ENCODE measurements at places on chromosomes 1 and 21.
A peak's percentile ranks its signal among the peaks of the same experiment; 100 is the strongest.

- DNase-seq, result no peak
Measured at GRCh38 chr1:92949937-92950817, 11.1 kb downstream of the DIPK1A start.

DNA sequence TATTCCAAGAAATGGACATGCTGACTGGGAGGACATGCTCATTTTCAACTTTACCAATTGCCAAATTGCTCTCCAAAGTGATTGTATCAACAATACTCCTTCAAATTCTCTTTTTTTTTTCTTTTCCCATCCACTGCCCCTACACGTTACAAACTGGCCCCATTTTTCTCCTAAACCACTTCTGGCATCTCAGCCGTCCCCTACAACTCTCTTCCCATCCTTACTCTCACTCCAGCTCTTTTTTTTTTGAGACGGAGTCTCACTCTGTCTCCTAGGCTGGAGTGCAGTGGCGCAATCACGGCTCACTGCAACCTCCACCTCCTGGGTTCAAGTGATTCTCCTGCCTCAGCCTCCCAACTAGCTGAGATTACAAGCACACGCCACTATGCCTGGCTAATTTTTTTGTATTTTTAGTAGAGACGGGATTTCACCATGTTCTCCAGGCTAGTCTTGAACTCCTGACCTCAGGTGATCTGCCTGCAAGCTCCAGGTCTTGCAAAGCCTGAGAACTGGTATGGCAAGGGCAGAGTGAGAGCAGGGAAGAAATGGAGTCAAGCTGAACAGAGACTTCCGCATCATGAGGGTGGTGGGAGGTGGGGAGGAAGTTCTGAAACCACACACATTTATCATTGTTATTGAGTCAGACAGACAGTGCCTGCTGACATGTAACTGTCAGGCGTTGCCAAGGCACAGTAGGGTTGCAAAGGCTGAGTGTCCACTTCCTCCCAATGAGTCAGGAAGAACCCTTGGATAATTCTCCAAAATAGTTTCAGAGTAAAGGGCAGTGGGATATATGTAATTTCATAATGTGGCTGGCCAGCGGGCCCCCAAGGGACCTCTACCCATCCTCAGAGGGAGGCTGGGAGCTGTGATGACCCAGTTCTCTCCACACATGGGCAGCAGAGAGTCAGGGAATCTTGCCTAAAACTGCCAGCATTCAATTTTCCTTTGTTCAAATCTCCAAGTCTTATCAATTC lies 17.4 kb downstream of the CELA3A start:
- DNase-seq, result peak; percentile 6

- peak; percentile 89 for DNase-seq
Measured at GRCh38 chr1:220527908-220528678, at the start of gene MARK1. Gene MARK1 (plus strand): TSS chr1:220528136. CDS start chr1:220528823, 687 bp downstream.

DNA sequence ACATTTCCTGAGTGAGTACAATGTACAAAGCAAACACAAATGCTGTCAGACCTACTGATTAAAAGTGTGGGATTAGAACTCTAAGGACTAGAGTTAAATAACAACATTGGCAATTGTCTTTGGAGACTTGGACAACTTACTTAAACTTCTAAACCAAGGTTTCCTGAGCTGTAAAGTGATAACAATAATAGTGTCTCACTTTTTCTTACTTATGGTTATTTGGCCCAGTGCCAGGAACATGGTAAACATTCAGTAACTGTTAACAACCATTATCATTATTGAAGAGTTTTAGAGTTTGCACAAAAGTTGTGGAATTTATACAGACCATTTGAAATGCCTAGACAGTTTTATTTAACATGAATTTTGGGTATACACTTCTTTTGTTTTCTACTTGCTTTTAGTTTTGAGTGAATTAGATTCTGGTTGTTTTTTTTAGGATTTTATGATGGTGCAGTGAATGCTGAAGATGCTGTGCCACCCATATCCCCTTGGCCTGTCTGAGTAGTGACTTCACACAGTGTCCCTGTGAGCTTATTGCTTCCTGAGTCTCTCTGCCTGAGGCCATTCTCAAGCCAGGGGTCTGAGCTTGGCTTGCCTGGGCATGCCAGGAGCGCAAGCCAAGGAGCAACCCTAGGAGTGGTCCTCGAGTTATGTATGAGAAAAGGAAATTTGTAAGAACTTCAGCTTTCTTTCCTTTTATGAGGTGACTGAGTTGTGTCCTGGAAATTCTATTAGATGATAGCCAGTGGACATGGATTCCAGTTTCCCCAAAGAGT lies 932.8 kb downstream of the TTLL7 start:
- DNase-seq, result no peak

DNA sequence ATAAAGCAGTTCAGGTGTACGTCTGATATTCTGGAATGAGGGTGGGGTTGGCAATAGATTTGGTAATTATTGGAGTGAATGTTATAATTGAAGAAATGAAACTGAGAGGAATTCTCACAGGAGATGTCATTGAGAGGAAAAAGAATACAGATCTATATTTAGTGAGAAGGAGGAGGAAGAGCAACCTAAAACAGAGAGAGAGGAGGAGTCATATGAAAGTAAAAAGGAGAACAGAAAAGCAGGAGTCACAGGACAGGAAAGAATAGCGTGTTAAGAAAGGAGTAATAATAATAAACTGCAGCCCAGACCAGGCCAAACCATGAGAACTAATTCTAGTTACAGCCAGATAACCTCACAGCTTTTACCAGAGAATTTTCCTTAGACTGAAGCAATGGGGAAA lies 62.7 kb upstream of the MROH9 start:
- no peak for DNase-seq

DNA sequence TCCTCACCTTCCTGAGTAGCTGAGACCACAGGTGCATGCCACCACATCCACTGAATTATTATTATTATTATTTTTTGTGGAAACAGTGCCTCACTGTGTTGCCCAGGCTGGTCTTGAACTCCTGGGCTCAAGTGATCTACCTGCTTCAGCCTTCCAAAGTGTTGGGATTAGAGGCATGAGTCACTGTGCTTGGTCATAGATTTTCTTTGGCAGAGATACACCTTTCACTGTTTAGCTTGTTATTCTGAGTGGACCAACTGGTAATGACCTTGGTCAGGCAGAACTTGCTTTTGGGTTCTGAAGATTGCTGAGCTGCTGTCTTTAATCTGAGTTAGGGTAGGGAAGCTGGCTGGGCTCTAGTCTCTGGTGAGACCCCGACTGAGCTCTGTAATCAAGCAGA lies 66.8 kb downstream of the DNAH14 start:
- DNase-seq, result no peak

DNA sequence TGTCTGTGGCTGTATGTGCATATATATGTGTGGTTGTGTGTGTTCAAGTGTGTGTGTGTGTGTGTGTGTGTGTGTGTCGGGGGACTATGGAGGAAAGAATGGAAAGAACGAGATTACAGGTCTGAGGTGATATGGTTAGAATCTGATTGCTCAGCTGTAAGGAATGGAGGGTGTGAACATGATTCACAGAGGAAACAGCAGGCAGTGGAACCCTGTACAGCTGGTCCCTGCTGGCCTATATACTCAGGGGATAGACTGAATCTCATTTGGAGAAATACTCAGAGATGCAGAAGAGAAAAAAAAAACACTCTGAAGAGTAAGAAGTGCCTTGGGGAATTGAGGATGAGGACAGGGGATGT lies 180.1 kb upstream of the ESRRG start:
- DNase-seq, result no peak

GRCh38 chr1:156740237-156740740 lies 599 bp downstream of the MRPL24 start:
- no peak for DNase-seq

GRCh38 chr1:223429313-223429731 lies 36.1 kb downstream of the CCDC185 start:
- no peak for DNase-seq

GRCh38 chr1:74767490-74767889 lies 34.5 kb downstream of the TYW3 start:
- no peak for DNase-seq

DNA sequence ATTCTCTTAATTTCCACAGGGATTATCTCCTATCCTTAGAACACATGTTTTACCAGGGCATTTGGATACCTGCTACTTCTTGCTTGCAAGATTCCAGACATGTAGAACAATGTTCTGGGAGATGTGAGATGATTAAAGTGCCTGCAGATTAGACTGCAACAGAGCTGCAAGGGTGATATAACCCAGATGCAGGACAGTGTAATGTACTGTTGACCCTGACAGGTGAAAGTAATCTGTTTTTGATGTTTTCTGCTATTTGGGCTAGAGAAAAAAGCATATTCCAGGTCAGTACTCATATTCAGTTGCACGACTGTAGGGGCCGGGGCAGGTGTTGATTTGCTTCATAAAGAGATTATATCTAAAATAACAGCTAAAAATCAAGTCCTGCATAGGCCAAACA lies 27.1 kb upstream of the TMEM54 start:
- no peak for DNase-seq

- DNase-seq, result no peak
Measured at GRCh38 chr1:8641377-8641997, 176.0 kb downstream of the RERE start.

- no peak for DNase-seq
Measured at GRCh38 chr1:198211696-198212095, 54.9 kb downstream of the NEK7 start.

- DNase-seq, result peak; percentile 27
Measured at GRCh38 chr21:44866780-44867179, 6.7 kb downstream of the PTTG1IP start.

DNA sequence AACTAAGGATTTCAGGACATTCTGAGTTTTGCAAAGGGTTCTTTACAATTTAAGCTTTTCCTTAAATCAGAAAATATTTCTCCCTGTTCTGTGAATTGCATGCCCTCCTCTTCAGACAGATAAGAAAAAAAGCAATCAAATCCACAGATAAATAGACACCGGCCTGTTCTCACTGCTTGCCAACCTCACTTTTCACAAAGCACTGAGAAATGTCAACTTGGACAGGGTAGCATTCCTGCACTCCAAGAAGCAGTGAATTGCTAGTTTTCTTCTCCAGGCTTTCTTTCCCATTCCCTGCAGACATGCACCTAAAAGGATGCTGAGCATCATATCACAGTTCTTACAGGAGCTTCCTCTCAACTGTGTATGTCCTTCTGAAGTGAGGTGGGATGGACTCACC lies 226.0 kb downstream of the CHRM3 start:
- DNase-seq, result no peak

DNA sequence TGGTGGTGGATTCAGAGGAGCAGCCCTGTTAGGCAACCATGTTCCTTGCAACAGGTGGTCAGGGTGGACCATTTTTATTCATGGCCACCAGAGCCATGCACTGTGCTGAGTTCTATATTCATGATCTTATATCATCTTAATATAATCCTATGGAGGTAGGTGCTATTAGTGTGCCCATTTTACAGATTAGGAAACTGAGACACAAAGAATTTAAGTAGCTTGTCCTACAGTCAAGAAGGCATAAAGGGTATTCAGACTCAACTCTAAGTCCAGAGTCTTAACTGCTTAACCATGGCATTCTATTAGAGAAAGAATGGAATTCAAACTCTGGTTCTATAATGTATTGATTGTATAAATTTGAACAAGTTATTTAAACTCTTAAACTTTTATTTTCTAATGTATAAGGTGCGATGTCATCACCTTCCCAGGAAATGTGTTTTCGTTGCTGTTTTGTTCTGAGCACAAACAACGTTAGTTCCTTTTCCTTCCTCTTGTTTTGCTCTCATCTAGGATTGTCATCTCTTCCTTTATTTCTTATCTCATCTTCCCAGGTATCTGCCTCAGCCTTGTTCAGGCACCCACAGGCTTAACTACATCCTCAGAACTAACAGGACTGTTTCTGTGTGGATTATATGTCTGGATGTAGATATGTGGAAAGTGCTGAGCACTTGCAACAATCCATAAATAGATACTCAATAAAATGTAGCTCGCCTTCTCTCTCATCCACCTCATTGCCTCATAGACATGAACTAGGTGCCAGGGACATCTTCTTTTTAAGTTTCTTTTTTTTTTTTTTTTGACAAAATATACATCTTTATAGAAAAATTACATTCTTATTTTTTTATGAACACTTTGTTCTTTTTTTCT lies 207.1 kb downstream of the NFIA start:
- no peak for DNase-seq

- no peak for DNase-seq
Measured at GRCh38 chr1:116694524-116694923, 27.0 kb upstream of the IGSF3 start.

GRCh38 chr1:191977874-191978506 lies 180.3 kb upstream of the RGS18 start:
- DNase-seq, result no peak

DNA sequence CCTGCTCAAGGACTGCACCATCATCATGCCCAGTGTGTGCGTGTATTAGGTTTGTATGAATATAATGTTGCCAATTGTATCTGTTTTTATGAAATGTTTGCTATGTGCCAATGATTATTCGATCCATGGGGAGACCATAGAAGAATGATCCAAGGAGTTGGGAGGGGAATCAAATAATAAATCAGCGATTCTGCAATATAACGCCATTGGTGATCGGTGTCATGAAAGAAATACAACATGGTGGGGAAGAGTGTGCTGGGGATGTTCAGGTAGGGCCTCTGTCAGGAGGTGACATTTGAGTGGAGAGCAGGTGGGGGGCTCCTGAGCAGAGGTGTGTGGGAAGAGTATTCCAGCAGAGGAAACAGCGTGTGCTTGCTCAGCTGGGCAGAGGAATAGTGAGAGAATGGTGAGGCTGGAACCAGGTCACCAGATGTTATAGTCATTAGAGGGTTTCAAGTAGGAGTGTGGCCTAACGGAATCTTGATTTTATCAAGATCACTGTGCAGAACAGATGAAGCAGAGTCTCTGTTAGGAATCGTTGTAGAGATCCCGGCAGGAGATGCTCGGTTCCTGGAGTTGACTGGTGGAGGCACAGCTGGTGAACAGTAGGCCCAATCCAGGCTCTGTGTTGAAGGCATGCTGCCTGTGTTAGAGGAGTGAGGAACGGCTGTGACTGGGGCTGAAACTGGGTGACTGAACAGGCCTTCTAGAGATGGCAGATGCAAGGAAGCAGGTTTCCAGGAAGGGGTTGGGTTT lies 2.9 kb upstream of the ZNF496 start:
- DNase-seq, result no peak

DNA sequence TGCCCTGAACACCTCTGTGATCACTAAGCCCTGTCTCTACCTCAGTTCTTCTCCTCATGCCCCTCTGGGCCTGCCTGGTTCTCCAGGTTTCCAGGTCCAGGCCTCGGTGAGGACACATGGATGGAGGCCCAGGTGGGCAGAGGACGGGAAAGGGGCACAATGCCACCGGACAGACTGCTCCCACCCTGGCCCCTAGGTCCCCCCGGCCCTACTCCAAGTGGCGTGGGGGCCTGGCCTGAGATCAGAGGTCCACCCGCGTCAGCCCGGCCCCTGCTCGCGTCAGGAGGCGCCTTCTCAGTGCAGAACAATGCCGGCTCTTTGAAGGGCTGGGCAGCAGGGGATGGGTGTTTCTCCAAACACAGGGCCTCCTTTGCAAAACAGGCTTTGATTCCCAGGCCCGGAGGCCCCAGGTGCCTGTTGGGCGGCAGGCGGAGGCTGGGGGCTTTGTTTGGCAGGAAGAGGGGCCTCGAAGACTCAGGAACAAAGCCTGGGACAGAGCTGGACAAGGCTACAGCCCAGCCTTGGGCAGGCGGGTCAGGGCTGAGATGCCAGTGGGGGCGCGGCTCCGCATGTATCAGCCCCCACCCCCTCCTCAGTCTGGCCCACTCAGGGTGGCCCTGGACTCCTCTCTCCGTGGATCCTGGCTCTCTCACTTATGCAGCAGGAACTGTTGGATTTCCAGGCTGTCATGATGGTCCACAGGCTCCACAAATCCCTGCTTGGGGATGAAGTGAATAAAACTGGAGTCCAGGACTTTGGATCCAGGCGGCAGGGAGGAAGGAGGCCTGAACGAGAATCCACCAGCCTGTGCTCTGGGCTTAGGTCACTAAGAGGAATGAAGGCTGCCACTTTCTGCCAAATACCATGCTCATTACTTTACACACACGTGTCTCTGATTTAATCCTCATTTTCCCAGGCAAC lies 77.4 kb upstream of the SLC2A1 start:
- no peak for DNase-seq
